Activated CD4-positive, alpha-beta T cell treated with anti-CD3 and anti-CD28 coated beads for 1 hour (primary cell): ENCODE measurements at places on chromosomes 6 and 20.

GRCh38 chr6:107550241-107550840, 60.4 kb downstream of the SOBP start:
- no peak for DNase-seq

DNA sequence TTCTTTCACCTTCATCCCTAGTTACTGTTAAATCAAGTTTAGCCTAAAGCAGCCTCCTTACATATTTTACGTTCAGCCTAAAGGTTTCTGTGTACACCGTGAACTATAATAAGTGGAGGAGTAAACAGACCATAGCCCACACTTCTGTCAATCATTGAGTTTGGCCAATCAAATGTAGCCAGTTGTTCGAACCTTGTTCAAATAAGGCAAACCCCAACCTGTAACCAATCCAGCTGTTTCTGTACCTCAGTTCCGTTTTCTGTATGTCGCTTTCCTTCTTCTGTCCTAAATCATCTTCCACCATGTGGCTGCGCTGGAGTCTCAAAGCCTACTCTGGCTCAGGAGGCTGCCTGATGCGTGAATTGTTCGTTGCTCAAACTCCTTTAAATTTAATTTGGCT, 1.8 kb upstream of the FBXO30 start:
- no peak for DNase-seq

GRCh38 chr6:161954077-161954476, 680.2 kb upstream of the AGPAT4 start:
- DNase-seq = no peak

DNA sequence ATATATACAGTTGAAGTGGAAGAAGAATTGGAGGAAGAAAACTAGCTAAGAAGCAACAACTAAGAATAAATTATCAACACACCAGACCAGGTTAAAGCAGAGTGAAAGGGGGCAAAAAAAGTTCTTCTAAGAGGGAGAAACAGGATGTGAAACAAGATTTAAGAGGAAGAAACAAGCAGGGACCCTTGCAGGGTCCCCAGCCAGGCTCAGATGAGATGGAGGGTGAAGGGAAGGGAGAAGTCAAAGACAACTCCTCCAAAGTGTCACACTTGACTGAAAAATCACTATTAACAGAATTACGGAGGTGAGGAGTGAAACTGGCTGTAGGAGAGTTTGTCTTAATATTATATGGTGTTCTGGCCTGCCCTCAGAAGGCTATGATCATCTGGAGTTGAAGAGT, 65.4 kb downstream of the MTFR2 start:
- no peak for DNase-seq

- DNase-seq = no peak
Observed at GRCh38 chr6:106767271-106767670, 137.9 kb downstream of the QRSL1 start.

- DNase-seq = no peak
Observed at GRCh38 chr6:10434235-10434634, 19.4 kb upstream of the TFAP2A start.

GRCh38 chr20:47546184-47547033, 44.7 kb downstream of the NCOA3 start:
- no peak for DNase-seq

- DNase-seq = no peak
Observed at GRCh38 chr6:32484614-32484998, 44.9 kb downstream of the HLA-DRA start.

DNA sequence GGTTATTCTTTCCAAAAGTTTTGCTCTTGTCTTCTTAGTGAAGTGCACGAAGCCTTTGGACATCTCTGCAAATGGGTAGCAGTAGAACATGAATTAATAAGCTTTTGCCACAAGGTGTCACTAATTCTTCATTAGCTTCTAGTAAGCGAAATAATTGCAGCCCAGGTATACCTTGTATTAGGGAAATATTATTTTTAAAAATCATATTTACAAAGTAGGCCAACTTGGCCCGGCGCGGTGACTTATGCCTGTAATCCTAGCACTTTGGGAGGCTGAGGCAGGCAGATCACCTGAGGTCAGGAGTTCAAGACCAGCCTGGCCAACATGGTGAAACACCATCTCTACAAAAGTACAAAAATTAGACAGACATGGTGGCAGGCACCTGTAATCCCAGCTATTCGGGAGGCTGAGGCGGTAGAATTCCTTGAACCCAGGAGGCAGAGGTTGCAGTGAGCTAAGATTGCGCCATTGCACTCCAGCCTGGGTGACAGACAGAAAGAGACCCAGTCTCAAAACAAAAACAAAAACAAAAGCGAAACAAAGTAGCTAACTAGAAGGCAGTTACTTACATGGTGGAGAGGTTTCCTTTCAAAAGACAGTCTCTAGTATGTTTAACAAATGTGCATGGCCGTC, 8.8 kb upstream of the RSPH3 start:
- DNase-seq = no peak

DNA sequence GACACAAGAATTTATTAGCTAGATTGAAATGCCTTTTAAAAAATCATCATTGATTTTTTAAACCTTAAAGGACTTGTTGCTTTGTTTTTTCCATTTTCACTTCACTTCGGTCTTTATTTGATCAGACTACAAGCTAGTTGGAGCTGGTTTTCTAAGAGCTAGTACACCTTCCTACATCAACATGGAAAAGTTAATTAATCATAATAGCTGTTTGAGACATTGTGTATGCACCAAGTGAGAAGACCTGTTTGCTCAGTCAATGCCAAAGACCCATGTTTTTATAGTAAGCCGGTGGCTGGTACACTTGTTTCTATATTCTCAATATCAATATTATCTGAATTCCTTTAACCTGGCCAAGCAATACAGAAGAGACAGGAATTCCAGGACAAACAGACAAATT, 310.2 kb upstream of the SGK1 start:
- no peak for DNase-seq

DNA sequence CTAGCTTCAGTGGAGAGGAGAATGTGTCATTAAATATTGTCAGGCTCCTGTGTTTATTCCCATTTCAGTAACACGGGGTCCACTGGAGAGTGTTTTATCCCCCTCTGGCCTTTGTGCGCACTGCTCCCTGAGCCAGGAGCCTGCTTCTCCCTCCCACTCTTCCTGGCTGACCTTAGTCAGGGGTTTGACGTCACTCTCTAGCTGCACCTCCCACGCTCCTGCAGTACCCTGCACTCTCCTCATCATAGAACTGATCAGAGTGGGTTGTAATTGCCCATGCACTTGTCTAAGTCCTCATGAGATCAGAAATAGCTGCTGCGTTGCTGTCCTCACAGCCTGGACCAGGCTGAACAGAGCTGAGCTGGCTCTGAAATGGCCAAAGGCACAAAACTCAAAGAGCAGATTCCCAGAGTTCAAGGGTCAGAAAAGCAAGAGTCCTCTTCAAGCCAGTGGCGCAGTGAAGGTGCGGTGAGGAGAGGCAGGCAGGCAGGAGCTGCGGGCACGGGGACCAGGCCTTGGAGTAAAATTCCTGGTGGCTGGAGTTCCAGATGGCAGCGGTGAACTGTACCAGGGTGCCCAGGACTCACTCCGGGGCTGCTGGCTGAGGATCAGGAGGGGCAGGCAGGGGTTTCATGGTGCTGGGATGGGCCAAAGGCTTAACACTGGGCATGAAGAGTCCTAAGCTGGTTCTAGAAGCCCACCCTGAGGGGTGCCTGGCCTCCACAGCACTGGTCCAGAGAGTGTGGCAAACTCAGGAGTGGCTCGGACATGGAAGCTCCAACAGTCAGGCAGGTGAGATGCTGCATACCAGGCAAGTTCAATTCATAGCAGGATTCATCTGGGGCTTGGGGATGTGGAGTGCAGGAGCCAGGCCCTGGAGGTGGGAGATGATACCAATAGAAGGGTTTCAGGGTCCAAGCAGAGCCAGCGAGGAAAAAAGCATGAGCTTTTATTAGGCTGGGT, 170.9 kb downstream of the SCP2D1 start:
- DNase-seq = no peak

DNA sequence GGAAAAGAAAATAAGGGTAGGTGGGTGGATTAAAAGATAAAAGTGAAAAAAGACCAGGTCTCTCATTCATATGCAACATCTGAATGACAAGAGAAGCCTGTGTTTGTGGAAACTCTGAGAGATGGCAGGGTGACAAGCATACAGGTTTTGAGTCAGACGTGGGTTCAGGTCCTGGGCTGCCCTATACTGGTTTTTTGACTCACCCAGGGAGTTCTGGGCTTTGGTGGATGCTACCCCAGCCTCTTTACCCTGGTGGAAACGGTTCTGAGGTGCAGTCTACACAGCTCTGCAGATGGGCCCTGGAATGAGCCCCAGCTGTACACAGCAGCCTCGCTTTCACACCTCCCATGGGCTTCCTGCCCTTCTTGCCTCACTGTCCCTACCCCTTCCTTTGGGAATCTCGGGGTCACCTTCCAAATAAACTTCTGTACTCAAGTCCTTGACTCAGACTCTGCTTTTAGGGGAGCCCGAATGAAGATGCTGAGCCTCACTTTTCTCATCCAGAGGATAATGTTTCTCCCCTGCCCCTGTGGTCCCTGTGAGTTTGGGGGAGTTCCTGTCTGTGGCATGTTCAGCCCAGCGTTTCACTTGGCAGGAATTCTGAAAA, 77.7 kb upstream of the CLDN20 start:
- DNase-seq = peak; percentile 13

DNA sequence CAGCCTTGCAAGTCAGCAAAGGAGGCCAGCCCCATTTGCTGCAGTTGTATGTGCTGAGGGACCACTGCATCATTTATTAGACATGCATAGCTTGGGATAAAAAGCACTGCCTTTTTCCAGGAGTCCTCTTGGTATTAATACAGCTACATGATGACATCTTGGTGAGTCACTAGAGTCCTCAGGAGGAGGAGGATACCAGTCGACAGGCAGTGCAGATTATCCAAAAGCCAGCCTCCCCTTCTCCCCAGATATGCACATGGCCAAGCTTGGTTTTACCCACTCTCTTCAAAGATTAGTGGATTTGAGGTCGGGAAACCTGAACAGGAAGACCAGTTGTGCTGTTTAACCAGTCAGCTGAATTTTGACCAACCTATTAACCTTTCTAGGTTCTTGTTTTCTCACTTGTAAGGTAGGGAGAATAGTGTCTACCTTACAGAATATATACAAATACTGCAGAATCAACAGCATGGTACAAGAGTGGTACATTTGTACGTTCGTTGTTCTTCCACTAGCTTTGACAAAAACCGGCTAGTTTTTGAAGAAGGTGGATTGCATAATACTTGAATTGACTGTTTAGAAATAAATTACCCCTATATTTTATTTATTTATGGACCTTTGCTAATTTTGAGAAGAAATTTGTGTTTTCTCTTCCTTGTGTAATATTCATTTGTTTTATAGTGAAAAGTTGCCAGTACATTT, 31.9 kb downstream of the VAPB start:
- DNase-seq = no peak

- DNase-seq = no peak
Observed at GRCh38 chr20:53774461-53775203, 181.0 kb upstream of the ZNF217 start.

- no peak for DNase-seq
Observed at GRCh38 chr6:49541210-49541724, 9.2 kb upstream of the C6orf141 start.

GRCh38 chr20:8370774-8371173, 238.7 kb downstream of the PLCB1 start:
- no peak for DNase-seq

GRCh38 chr20:38298768-38299288, 5.1 kb upstream of the BPI start:
- DNase-seq = no peak

DNA sequence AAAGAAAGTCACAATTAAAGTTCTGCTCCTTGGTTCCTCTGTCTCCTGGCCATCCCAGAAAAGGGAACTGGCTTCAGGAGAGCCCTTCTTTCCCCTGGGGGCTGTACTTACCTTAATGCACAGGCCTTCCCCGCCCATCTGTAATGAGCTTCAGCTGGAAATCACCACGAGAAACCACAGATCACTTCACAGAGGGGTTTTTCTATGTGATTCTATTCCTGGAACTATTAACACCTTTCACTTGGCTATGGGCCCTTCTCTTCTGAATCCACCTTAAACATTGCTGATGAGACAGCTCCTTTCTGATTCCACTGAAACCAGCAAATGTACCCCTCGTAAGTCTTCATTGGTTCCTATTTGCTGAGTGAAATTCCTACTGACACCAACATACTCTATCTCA, 80.7 kb downstream of the FOXF2 start:
- DNase-seq = no peak
